IPS-NIHi11 (cell line): ENCODE measurements at places on chromosomes 16 and 17.

GRCh38 chr16:1651094-1651973 lies 26.7 kb upstream of the JPT2 start:
- no peak for DNase-seq

DNA sequence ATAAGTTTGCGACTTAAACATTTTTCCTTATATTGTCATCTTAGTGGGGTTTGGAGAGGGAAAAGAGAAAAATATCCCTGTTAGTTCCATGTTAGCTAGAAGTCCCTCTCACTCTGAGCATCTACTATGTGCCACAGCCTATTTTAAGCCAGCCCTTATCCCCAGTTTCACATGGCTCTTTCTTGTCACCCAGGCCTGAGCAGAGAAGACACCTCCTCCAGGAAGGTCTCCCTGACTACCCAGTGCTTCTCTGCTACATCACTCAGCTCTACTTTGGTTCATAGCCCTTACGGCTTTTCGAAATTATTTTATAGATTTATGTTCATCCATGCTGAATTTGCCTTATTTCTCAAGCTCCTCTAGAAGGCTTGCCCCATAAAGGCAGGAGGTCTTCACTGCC lies 7.2 kb upstream of the MAP2K3 start:
- no peak for DNase-seq

DNA sequence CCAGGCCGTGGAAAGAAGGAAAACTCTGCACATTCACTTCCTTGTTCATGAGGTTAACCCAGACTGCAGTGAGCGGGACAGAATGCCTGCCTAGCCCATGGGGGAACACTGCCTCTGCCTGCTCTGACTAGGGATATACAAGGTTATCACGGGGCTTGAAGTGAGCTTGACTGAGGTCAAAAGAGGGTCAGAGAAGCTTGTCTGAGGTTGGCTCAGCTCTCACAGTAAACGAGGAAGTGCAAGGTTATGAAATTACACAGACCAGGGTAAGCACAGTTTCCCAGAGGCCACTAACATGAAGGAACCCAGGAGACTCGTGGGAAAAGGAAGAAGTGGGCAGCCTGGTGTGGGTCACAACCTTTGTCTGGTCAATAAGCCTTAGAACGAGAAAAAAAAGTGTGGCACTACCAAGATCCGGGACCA lies 28.7 kb downstream of the HIC1 start:
- no peak for DNase-seq

- peak; percentile 54 for DNase-seq
Observed at GRCh38 chr17:44220213-44221083, 973 bp upstream of the UBTF start.

GRCh38 chr17:47338026-47338425 lies 14.3 kb downstream of the EFCAB13 start:
- no peak for DNase-seq

DNA sequence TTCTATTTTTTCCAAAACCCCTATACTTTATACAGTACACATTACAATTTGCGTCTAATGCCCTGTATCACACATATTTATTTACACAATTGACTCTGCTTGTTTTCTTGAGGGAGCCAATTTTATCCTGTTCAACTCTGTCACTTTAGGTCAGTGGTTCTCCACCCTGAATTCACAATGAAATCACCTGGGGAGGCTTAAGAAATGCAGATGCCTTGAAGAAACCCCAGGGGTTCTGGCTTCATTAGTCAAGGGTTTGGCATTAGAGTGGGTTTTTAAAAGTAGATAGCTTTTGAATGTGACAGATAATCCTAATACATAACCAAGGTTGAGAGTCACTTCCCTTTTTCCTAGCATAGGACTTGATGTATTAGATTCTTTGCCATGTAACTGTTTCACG lies 398.6 kb upstream of the ERCC4 start:
- DNase-seq, result no peak

DNA sequence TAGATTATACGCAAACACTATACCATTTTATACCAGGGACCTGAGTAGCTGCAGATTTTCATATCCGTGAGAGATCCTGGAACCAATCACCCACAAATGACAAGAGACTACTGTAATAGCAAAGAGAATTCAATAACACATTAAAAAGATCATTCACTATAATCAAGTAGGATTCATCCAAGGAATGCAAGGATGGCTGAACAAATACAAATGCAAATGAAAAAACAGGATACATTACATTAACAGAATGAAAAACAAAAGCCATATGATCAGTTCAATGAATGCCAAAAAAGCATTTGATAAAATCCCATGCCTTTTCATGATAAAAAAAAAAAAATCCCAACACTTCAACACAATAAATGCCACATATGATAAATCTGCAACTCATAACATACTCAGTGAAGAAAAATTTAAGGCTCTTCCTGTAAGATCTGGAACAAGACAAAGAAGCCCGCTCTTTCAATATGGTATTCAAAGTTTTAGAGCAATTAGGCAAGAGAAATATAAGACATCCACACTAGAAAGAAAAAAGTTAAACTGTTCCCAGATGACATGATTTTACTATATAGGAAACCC lies 29.0 kb downstream of the N4BP1 start:
- no peak for DNase-seq

- DNase-seq, result no peak
Observed at GRCh38 chr17:251531-251930, 70.1 kb upstream of the DOC2B start.

GRCh38 chr17:76174037-76174436 lies 33.0 kb upstream of the FOXJ1 start:
- no peak for DNase-seq

GRCh38 chr17:53560953-53561352 lies 261.8 kb upstream of the KIF2B start:
- DNase-seq, result no peak

- no peak for DNase-seq
Observed at GRCh38 chr16:84916850-84917249, 94.5 kb downstream of the ZDHHC7 start.

DNA sequence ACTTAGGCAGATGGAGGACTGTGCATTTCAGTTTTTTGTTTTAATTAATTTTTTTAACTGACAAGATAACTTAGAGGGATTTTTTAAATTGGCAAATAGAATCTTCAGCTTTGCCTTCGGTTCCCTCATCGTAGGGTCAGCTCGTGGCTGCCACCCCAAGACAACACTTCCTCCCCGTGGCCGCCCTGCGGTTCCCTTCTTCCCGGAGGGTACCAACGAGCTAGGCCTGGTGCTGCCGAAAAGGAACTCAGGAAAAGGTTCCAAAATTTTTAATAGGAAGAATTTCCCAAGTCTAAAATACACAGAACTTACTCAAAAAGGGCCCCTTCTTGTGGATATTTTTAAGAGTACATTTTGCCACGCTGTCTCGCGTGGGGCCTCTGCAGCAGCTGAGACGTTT lies 210.4 kb upstream of the CHMP6 start:
- DNase-seq, result no peak

DNA sequence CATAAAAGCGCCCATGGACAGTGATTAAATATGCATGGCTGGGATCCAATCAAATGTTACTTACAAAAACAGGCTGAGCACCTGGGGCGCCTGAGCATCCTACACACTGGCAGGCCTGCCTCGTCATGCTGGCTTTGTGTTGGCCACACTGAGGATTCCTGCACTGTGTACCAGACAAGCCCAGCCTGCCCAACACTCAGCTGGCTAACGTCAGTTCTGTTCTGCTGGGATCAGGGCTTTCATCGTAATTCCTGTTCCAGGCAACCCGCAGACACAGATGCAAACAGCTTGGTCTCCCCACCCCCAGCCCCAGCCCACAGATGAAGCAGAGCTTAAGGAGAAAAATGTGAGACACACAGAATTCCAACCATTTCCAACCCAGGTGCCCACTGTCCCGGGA lies 30.7 kb downstream of the PIMREG start:
- no peak for DNase-seq

- no peak for DNase-seq
Observed at GRCh38 chr17:54021418-54021817, 198.7 kb downstream of the KIF2B start.

DNA sequence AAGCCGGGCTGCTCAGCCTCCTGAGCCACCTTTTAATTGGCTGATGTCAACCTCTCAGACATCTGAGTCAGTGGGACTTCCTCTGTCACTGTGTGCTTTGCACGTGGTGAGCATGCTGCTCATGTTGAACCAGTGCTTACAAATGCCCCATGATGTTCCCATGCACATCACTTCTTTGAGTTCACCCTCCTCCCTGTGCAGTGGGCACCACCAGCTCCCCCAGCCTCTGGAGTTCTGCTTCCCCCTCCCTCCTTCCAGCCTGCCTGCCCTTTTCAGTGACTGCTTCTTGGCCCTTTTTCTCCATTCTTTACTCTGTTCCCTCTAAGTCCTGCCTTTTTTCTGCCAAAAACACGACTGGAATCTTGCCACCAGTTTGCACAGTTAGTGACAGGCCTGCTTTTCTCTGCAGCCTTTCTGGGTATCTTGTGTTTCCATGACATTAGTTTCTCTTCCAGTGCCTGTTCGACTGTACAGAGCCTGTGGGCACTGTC lies 41.6 kb downstream of the USP10 start:
- no peak for DNase-seq

GRCh38 chr17:77827511-77827910 lies 131.0 kb upstream of the TNRC6C start:
- DNase-seq, result no peak

GRCh38 chr17:7388856-7389255 lies 5.5 kb downstream of the PLSCR3 start:
- no peak for DNase-seq

- DNase-seq, result peak; percentile 68
Observed at GRCh38 chr16:19980632-19981265, 92.9 kb downstream of the GPR139 start.
